Cardiac ventricle fibroblast (primary cell): ENCODE measurements at places on chromosomes 11 and 22. TPM values are rescaled to one million over a fixed set of nuclear protein-coding genes. Genes with fewer than 3 reads are reported as not detected.

LUZP2 gene
- 0.06 TPM in 1 of 2 replicates, not detected in the other for total RNA-seq

MMP3 gene
- total RNA-seq, result not detected in 2 replicates

RTN4R gene
- total RNA-seq, result 0.05 TPM in 1 of 2 replicates, not detected in the other

UNC93B1 gene
- 26.9 and 31.6 TPM in 2 replicates for total RNA-seq

NTM gene
- total RNA-seq, result 1.1 and 3.9 TPM in 2 replicates

PLAAT4 gene
- 60.6 and 68.1 TPM in 2 replicates for total RNA-seq

SCARF2 gene
- total RNA-seq, result 62.6 and 66.8 TPM in 2 replicates

RIC3 gene
- not detected in 2 replicates for total RNA-seq
